ENCODE measurements at places on chromosomes 1 and 21.
A peak's percentile ranks its signal among the peaks of the same experiment; 100 is the strongest.

- no peak for DNase-seq
Measured at GRCh38 chr1:219503604-219504003, 109.3 kb downstream of the ZC3H11B start.

GRCh38 chr1:206496131-206496793, 11.1 kb upstream of the RASSF5 start:
- DNase-seq: no peak

GRCh38 chr1:59294423-59294822, 2.5 kb upstream of the FGGY start:
- DNase-seq: no peak

GRCh38 chr1:230611128-230611877, 31.0 kb upstream of the COG2 start:
- DNase-seq: no peak

DNA sequence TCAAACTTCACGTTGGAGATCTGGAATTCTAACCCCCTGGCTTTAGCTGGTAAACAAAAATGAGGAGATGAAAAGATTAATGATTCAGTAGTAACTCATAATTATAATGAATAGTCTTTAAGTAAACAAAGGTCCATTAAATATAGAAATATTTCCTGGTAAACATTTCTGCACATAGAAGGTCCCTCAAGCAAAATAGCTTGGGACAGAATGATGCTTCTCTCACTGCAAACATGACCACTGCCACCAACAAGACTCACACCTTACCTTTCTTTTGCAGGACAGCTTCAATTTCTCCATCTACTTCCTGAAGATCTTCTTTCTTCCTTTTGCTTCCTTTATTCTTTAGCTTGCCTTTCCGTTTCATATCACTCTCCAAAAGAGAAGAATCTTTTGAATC, 25.2 kb downstream of the NVL start:
- no peak for DNase-seq

DNA sequence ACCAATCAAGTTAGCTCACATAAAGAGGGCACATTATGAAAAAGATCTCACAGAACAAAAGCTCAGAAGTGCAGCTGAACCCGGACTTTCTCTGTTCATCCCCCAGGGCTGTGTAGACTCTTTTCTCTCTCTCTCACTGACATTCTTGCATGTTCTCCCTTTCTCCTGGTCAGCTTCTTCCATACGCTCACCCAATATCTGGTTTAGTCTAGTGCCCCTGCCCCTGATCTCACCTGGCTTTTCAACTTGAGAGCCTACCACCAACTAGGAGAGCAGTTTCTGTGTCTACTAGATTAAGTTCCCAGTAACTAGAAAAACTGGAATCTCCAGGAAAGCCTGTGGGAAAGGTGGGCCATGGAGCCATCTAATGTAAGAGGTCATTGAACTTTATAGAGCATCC, 126.9 kb upstream of the GRIK3 start:
- no peak for DNase-seq

GRCh38 chr1:15410223-15410883, 665 bp downstream of the EFHD2 start:
- no peak for DNase-seq

DNA sequence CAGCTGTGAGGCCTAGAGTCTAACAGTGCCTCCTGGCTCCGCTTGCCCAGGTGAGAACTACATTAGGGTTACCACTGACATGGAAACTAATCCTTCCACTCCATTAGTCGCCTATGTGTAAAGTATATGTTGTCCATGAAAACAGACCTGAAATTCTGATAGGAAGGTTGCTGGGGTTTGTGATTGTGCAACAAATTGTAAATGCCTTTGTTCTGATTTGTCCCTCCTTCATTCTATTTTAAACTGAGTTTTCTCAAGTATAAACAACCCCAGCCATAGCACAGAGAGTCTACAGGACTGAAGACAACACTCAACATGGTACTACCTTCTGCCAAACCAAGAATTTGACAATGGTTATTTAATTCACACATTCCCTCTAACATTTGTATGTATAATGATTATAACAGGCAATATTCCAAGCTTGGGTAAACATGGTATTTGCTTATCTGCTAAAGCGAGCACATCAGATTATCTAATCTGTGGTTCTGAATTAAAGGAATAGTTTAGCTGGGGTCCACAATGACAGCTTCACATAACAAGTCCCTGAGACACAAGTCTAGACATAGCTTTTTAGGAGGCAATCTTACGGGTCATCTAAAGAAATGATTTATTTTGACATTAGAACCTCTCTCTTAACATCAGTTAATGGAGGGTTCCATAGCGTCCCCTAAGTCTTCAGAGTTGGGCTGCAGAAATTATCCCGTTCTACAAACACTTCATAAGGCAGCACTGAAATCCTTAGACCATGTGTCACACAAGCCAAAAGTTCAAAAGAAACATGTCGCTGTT, 633.0 kb downstream of the SMYD3 start:
- no peak for DNase-seq

DNA sequence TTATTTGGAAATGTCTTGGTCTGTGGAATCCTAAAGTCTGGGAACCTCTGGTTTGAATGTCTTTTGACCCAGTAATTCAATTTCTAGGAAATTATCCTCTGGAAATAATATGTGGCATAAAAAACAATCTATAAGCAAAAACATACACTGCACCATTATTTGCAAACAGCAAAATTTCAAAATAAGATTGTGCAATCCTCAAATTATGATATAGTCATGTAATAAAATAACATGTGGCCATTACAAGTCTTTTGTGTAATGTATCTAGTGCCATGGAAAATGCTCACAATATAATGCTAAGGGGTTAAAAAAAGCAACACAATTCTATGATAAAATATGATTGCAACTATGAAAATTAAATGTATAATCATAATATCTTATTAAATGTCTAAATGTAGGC, 312.9 kb upstream of the RUNX1 start:
- no peak for DNase-seq

DNA sequence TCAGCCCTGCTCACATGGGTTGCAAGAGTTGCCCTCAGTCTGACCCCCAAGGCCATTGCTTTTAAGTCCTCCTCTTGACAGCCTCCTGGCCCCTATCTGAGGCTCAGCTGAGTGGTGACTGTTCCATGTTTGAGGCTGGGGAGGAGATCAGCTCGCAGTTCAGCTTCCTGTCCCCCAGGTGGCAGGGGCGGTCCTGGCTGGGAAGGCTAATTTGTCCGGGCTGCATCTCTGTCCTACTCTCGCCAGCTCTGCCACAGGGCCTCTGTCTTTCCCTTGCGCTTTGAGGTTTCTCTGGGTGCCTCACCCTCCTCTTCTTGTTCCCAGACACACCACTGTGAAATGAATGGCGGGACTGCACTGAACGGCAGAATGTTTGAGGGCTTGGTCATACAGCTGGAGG, 157.3 kb downstream of the KCNJ6 start:
- no peak for DNase-seq

DNA sequence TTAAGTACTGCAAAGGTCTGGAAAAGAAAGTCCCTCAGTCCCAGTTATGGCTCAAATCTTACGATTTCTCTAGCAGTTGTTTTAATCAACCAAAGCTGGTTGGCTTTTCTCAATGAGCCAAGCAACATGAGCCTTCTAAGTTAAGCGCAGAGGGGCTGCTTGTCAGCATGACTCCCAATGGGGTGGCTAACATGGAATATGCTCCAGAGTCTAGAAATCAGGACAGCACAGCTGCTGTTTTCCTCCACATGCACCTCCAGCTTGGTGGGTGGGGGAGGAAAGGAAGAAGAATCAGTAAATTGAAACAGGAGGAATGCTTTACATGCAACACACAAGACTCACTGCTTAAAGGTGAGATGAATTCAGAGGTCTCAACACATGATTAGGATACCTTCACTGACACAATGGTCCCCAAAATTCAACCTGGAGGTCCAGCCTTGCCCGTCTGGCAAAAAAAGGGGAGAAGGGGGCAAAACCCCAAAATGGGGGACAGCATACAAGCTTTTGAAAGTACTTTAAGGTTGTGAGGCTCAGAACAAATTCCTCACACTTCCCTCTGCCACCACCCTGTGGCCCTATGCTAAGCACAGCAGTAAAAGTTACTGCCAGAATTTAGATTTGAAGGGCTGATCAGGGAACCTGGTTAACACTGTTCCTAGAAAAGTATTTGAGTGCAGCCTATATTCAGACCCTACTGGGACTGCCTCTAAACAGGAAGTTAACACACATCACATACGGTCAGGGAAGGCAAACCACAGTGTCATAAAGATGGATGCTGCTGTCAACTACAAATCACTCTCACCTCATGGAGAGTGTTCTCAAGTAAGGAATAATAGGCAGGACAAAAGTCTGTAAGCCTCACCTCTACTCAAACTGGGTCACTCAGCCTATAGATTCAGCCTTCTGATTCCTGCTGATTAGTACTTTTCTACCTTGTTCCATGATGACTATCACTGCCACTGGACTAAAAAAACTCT, 2.6 kb downstream of the GATAD2B start:
- DNase-seq: peak; percentile 43

DNA sequence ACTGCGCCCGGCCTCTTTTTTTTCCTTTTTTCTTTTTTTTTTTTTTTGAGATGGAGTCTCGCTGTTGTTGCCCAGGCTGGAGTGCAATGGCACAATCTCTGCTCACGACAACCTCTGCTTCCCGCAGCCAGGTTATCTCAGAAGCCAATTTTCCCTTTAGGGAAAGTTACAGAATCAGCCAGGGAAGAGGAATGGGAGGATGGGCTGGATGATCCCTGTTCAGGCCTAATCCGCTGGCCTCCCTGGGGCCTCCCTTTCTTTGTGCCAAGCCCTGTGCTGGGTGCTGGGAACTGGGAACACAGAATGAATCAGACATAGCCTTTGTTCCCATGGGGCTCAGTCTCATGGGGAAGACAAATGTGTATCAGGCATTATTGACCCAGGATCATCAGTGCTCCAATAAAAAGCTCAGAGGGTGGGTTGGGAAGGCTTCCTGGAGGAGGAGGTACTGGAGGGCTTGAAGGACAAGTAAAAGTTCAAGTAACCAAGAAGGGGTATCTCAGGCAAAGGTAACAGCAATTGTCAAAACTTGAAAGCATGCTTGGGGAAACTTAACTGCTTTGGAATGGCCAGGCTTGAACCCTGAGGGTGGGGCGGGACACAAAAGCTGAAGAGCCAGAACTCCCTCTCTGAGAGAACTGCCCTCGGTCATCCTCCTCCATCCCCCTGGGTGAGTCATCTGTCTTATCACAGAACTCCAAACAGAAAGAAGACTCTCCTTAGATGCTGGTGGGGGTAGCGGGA, 14.3 kb downstream of the ECHDC2 start:
- DNase-seq: no peak

DNA sequence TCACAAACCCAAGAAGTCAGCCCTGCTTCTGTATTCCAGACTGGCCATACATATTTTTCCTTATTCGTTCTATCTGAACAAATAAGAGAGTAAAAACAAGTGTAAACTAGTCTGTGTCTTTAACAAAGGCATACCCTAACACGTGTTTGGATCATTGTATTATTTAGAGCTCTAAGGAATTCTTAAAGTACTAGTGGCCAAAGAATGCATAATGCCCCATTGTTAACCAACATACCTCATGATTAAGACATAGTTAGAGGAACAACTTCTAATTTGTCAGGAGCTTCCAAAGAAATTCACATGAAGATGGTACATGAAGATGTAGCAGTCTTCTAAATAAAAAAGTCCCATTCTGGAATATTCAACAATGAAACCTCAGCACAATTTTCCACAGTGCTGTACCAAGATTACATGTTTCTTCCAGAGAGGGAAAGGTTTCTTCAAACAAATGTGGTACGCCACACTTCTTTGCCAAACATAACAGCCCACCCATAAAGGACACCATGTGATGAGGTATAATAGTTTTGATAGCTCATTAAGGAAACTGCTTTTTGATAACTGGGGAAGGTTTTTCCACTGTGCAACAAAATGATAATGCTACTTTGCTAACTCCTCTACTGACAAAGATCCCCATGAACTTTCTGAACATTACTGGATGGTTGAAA, 5.0 kb downstream of the PALMD start:
- DNase-seq: no peak

DNA sequence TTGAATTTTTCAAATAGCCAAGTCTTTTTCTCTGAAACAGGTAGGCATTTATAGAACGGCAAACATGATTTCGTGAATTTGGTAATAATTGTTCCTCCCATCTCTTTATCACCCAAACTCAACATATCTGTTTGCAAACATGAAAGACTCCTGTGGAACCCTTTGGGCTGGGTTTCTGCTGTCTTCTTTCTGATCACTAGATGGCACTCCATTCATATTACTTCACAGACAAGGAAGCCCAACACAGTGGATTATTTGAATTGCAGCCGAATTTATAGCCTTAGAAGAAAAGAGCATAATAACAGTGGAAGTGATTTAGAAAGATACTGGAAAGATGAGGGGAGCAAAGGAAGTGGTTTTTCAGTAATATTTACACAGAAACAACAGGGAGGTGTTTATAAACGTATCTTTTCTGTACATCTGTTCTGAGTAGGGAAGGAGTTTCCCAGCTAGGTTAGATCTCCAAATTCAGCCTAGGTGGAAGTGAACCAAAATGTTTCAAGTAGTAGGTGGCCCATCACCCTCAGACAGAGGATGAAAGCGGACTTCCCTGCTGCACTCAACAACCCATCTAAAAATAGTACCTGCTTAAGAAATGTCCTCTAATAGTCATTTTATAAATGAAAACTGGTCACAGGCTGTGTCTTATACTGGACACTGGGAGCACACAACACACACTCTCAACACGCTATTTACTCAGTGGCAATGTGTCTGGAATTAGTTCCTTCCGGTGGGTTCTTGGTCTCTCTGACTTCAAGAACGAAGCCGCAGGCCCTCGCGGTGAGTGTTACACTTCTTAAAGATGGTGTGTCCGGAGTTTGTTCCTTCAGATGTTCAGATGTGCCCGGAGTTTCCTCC, 67.6 kb downstream of the MAP3K21 start:
- DNase-seq: peak; percentile 17

GRCh38 chr1:3911981-3912808, 12.1 kb upstream of the C1orf174 start:
- no peak for DNase-seq

DNA sequence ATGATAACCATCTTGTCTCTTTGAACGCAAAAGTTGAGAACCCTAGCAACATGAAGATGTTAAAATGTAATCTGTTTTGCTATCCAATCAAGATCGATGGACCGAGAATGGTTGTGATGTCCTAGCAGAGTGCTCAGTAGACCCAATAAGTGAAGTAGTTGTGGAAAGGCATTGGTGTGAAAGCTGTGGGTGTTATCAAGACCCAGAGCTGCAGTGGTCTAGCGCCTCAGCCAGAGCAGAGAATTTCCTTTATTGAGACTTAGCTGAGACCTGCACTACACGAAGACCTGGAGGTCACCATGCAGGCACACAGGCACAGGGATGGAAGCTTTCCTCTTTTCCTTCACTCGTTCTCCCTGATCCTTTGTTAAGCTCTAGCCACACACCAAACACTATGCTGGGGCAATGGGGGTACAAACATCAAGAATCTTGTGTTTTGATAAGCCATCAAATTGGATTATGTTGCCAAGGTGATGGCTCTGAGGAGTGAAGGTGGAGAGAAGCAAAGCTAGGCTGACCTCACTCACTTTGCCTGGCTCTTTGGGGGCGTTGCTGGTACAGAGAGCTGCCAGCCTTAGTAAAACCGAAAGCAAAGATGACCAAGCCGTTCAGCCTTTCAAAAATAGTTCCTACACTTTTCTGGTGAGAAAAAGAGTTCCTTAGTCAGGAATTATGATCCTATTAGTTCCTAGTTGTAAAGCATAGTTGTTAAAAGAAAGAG, 24.1 kb downstream of the METTL13 start:
- no peak for DNase-seq

GRCh38 chr21:29271927-29272333, 26.8 kb upstream of the BACH1 start:
- DNase-seq: no peak
